ENCODE measurements at places on chromosomes 1 and 21. TPM values are rescaled to one million over a fixed set of nuclear protein-coding genes. Genes with fewer than 3 reads are reported as not detected.

The FAM163A gene
- total RNA-seq: 0.51 TPM

DNA sequence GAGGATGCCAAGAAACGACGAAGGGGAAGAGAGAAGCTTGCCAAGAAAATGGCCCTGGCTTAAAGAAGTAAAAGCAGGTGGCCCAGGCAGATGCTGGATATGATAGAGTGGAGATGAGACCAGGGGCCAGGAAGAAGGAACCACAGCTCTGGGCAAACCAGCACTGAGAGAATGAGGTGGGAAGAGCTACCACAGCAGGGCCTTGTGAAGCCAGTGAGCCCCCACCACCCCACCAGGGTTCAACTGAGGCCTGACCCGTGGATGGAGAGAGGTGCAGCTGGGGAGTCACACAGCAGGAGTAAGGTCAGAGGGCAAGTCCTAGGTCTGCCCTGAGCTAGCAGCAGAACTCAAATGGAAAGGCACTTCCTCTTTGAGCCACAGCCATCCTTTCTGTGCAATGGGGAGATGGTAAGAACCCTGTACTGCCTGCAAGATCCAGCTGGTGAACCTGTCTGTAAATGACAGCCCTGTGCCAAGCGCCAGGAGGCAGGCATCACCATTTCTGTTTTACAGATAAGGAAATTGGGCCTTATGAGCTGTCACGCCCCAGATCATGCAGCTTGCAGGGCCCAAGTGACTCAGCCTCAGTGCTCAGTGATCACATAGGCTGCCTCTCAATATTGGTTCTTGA is 8.5 kb downstream of the SH3BGRL3 start:
- no peak for DNase-seq

GRCh38 chr1:206685334-206685768 is 646 bp downstream of the MAPKAPK2 start:
- no peak for DNase-seq

DNA sequence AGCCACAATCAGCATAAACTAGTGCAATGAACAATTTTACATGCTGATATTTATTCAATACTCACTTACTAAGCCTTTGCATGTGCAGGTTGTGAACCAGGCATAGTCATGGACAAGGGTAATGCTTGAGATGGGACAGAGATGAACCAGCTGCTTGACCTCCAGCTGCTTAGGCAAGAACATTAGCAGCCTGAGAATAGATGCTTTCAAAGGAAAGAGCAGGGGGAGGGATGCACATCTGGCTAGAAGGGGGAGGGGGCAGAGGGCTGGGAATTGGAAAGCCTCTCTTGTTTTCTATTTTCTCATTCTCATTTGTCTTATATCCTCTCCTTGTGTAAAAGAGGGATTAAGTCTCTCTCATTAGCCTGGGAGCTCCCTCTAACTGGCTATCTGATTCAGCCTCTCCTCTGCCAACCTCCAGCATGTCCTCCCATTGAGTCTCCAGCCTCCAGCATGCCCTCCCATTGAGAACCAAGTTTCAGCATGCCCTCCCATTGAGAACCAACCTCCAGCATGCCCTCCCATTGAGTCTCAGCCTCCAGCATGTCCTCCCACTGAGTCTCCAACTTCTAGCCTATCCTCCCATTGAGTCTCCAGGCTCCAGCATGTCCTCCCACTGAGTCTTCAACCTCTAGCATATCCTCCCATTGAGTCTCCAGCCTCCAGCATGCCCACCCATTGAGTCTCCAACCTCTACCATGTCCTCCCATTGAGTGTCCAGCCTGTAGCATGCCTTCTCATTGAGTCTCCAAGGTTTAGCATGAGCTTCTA is 38.4 kb upstream of the TRABD2B start:
- DNase-seq: no peak

DNA sequence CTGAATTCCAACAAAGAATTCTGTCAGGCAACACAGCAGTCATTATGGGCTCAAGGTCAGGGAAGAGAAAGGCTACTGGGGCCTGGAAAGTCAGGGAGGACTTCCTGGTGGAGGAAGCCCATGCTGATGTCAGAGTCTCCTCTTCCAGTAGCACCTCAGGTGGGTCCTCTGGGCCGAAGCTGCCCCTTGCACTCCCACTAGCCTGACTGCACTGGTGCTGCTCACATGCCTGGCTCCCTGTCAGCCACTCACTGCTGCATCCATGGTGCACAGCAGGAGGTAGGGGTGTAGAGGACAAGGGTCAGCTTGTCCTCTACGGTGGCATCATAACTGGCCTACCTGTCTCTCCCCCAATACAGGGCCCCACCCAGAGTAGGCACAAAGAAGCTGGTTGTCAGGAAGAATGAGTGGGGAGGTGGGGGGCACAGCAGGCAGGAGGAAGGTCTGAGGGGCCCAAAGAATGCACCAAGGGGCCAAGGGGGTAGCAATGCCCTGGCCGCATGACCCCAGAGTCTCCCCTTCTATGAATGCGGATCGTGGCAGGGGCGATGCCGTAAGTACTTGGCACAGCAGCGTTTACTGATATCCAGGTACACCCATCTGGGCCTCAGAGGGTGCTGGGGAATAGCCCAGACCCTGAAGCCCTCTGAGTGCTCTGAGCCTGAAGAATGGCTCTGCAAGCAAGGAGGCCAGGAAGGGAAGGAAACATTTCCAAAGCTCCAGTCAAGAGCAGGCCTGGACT is 80.3 kb downstream of the GLIS1 start:
- DNase-seq: no peak

The FALEC gene
- not detected for total RNA-seq

DNA sequence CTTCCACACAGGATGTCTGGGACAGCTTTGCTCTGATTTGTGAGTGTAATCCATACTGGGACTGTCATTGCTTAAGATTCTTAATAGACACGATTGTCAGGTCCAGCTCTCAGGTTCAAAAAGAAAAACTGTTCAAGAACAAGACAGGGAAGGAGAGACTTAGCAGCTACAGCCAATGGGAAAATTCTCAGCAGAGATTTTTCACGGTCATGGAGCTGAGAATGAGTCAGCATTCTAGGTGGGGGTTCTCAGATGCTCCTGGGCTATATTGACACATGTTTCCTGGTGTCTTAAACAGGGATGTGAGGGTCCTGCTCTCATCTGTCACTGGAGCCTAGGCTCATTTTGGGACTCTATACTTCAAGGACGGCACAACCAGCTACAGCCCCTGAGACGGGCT is 318.3 kb downstream of the RRAGC start:
- DNase-seq: no peak

- no peak for DNase-seq
Observed at GRCh38 chr1:93604411-93604810, 77.2 kb downstream of the BCAR3 start.

GRCh38 chr21:26385721-26386120 is 187.4 kb downstream of the CYYR1 start:
- DNase-seq: no peak

The PDE4DIP gene
- 5.7 TPM for total RNA-seq

- DNase-seq: no peak
Observed at GRCh38 chr21:43767984-43768867, 7.9 kb downstream of the CSTB start.

DNA sequence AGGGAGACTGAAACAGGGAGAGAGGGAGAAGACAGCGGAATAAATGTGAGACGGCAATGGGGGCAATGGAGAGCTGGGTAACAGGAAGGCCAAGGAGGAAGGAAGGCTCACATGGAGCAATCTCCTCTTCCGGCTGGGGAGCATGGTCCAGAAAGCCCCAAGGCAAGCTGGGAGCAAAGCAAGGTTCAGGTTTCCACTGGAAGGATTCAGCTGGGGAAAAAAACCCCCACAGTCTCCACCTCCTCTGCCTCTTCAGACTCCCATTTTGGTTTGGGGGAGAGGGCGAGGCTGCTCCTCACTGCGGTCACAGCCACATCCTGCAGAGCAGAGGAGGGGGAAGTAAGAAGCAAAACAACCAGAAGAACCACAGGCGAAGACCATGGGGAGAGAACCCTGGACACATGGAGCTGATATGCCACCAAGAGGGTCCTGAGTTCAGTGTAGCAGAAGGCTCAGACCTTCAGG is 650 bp downstream of the TNFAIP8L2 start:
- no peak for DNase-seq

- no peak for DNase-seq
Observed at GRCh38 chr1:50426702-50427085, 3.5 kb upstream of the DMRTA2 start.

GRCh38 chr1:31295874-31296485 is 608 bp downstream of the SNRNP40 start:
- DNase-seq: no peak

- DNase-seq: no peak
Observed at GRCh38 chr1:160795951-160796383, at the start of gene LY9. LY9 (plus strand) TSS chr1:160796174; CDS start chr1:160796188, 14 bp downstream.

The PAQR6 gene
- total RNA-seq: 0.38 TPM

- DNase-seq: no peak
Observed at GRCh38 chr21:42237577-42237976, 18.6 kb downstream of the ABCG1 start.

The PLEKHA6 gene
- 1.5 TPM for total RNA-seq

The AMIGO1 gene
- 1.0 TPM for total RNA-seq

DNA sequence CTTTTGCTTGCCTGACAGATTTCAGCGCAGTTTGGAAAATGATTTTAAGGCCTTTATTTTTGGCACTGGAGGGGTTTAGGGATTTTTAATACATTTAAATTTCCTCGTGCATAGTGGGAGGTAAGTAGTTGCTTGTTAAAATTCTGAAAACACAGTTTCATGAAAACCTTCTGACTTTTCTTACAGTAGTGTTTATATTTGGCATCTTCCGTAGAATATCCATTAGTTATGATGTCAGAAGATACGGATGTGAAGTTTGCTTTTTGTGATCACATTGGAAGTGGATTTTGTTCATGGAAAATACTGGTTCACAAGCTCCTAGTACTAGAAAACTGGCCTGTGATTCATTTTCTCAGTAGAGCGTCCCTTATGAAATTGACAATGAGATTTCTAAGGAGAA is 1.3 kb downstream of the RABGAP1L start:
- no peak for DNase-seq

GRCh38 chr1:211378844-211379243 is 52.2 kb downstream of the TRAF5 start:
- DNase-seq: no peak

DNA sequence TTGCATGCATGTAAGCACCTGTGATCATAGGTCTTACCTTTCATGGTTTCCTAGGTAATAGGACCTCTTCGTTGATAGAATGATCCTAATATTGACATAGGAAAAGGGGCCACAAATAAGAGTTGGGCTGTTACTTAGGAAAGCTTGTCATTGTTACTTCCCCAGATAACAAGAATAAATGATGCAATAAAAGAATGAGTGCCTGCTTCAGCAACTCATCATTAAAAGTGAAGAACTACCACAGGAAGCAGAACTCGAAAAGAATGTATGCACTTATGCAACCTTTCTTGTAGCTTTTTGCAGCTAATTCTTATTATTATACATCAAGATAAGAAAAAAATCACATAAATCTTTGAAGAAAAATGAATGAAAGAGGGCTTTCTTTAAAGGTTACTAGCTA is 548.6 kb downstream of the LTN1 start:
- no peak for DNase-seq

The OR2W3 gene
- total RNA-seq: not detected

GRCh38 chr21:16124378-16125138 is 394.8 kb downstream of the USP25 start:
- DNase-seq: peak; percentile 80

DNA sequence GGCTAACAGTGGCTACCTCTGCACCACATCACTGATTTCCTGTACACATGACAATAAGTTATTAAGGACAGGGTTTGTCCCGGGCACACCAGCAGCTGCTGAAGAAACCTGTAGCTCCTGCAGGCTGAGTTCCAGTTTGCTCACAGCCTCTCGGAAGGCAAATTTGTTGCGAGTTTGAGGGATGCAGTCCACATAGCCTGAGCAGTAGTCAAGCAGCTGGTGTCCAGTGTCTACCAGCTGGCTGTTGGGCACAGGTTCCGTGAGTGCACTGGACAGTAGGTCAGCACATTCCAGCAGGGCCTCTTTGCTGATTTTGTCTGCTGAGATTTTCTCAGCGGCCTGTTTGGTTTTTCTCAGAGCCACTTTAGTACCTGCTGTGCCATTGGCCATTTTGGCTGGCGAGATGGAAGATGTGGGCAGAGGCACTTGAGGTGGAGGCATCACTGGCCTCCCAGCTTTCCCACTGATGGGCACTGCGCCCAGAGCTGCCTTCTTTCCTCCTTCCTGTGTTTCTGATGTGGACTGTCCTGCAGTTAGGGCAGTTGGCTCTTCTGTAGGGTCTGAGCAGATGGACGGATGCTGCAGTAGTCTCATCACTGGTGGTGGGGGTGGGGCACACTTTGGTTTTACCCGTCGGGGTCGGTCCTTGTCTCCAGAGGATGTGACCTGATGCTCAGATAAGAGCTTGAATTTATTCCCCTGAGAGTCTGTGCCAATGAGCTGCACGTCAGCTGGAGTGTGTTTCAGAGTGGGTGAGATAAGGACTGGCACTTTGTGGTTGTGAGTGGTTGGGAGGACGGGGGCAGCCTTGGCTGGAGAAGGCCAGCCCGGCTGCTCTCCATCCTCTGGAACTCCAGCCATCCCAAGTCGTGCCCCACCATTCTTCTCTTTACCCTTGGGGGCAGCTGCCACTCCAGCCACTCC is 26.1 kb downstream of the TOR3A start:
- no peak for DNase-seq

The IGSF8 gene
- total RNA-seq: 5.6 TPM

DNA sequence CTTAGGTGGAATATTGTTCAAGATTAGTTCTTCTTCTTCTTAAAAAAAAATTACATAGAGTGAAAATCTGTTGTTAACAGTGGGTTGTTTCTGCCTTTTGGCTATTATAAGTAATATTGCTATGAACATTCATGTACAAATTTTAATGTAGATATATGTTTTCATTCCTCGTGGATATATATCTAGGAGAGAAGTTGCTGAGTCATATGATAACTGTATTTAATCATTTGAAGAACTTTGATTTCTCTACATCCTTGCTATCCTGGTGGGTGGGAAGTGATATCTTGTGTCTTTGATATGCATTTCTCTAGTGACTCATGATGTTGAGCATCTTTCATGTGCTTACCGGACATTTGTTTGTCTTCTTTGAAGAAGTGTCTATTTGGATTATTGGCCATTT is 29.9 kb downstream of the MAST2 start:
- no peak for DNase-seq

DNA sequence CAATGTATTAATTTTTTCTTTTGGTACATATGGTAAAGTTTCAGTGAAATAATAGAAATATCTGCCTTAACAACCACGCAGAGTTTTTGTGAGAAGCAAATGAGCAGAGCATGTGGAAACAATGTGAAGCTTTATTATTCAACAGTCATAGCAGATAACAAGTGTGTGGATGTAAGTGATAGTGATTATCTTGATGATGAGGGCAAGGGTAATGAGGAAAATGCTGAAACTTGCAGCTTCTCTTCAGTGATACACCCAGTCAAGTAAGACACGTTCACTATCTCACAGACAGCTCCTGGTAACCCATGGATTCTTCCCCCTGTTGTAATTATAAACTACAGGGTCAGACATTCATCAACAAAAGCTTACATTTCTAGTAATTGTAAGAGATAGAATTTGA is 14.6 kb upstream of the OR2L5 start:
- DNase-seq: no peak

Data from dermis microvascular lymphatic vessel endothelial cell (primary cell).